ENCODE measurements at places on chromosomes 6 and 20.
A peak's percentile ranks its signal among the peaks of the same experiment; 100 is the strongest.

GRCh38 chr6:74557236-74557635, 648.6 kb downstream of the COL12A1 start:
- DNase-seq = no peak

- DNase-seq = no peak
Observed at GRCh38 chr6:12586721-12587480, 129.7 kb upstream of the PHACTR1 start.

DNA sequence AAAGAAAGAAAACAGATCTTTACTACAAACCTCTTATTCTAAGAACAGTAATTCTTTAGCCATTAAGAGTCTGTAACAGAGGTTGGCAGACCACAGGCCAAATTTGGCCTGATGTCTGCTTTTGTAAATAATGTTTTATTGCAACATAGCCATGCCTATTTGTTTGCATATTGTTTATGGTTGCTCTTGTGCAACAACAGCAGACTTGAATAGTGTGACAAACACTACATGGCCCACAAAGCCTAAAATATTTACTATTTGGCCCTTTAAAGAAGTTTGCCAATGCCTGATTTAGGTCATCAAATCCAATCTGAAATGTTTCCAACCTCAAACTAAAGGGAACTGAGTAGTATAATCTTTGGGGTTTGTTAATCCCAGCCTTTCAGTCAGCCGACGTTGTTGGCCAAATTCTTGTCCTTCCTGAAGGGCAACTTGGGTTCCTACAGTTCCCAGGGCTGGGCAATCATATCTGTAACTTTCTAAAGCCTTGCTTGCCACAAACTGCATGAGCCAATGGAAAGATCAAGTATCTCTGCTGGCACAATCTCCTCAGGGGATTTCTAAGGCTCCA, 33.9 kb upstream of the TBC1D20 start:
- DNase-seq = no peak

DNA sequence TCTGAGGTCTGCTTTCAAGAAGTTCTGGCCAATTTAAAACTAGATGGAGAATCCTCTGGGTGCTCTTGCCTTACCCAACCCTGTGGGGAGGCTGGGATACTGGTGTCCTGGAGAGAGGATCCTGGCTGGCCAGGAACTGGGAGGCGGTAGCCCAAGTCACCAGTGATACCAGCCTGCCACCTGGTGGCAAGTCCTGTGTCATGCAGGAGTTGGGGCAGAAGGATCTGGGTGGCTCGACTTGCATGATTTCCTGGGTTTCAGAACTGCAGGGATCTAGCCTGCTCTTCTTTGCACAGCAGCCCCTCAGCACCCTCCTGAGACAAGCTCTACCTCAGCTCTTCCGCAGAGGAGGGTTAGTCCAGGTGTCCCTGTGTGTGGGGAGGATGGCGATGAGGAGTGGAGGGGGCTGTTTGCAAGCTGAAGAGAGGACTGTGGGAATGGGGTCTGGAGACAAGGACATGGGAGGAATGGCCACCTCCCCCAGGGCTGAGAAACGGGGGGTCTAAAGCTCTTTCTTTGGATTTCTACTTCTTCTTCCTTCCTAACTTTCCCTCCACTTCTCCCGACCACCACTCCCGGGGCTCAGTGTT, 4.2 kb downstream of the KCNK17 start:
- DNase-seq = peak; percentile 79
